Activated T-helper 17 cell treated with anti-CD3 and anti-CD28 coated beads, Interleukin-2, amount 50 U/mL, for 72 hours (primary cell): ENCODE measurements at places on chromosomes 6 and 20. TPM values are rescaled to one million over a fixed set of nuclear protein-coding genes. Genes with fewer than 3 reads are reported as not detected.

GRCh38 chr20:10078403-10078802 lies 43.6 kb downstream of the ANKEF1 start:
- no peak for ATAC-seq

DNA sequence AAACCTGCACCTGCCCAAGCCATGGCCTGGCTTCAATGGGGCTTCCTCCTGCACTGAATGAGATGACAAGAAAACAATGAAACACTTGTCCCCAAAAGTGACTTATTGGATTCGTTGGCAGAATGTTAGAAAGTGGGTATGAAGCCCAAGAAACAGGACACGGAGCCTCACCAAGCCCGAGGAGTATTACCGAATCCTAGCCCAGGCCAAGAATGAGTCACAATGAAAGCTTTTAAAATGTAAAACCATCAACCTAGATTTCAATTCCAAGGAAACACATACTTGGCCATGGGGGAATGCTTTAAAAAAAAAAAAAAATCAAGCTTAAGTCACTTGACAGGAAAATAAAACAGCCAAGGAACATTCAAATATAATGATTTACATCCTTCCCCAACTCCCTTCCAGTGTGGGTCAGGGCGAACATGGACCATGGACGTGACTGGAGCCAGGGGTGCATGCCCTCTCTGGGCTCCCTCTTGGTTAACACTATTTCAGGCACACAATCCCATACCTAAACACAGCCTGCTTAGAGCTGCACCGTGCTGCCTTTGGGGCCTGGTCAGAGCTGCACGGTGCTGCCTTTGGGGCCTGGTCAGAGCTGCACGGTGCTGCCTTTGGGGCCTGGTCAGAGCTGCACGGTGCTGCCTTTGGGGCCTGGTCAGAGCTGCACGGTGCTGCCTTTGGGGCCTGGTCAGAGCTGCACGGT lies 3.1 kb upstream of the STX16 start:
- ATAC-seq, result no peak

DNA sequence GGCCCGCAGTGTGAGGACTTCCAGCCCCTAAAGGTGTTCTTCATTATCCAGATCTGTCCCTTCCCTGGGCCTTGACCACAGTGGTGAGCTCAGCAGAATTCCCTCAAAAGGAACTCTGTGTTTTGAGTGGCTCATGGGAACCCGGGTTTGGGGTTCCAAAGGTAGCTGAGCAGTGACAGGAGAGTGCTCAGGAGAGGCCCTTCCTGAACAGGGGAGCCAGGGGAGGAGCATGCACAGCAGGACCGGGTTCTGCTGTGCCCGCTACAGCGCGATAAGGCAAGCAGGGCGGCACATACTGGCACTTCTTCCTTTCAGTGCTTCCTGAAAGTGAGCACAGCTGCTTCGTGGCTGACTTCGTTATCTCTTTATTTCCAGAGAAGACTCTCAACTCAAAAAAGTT lies 88.3 kb downstream of the SSR1 start:
- no peak for ATAC-seq

DNA sequence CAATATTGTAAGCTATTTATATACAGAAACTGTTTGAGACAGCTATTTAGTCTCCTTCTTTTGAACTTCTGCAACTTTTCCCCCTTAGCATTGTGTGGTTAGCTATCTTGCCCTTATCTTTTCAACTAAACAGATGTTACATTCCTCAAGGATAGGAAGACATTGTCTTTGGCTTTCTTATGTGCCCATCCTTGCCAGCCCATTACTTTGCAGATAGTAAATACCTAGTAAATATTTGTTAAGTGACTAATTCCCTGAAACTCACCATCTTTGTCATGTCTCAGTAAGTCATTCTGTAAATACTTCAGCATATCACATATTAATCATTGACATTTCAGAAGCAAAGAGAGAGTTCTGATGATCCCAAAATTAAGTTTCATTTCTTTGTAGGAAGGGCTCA lies 69.1 kb upstream of the FLRT3 start:
- no peak for ATAC-seq

Gene ENPP3
- 0.45 TPM for total RNA-seq

DNA sequence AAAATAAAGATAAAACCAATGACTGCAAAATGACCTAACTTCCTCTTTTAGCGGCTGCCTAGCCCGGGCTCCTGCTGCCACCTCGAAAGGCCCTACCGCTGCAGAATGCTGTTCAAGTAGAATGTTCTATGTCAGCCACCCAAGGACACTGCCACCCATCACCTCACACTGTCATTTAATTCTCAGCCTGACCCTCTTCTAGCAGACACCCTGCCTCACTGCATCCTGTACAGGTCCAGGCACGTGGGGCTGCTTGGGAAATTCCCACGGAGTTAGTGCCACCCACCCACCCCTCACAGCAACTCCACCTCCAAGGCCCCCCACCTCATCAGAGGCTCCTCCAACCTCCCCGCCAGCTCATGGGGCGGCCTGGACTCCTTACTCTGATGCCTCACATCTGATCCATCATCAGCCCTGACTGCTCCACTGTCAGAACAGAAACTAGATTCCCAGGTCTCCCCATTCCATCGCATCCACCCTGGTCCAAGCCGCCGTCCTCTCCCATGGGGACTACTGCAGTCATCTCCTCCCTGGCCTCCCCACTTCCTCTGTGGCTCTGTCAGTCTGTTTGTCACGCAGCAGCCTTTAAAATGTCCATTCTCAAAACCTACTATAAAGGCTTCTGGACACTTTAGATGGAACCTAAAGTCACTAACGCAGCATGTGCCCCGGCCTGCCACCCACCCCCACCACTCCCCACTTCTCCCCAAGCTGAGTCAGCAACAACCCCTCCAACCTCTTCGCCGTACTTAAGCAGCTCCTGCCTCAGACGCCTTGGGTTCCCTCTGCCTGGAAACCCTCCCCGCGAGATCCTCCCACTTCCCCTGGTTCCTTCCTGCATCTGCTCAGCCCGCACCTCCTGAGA lies 17.0 kb downstream of the NFATC2 start:
- peak; percentile 5 for ATAC-seq

DNA sequence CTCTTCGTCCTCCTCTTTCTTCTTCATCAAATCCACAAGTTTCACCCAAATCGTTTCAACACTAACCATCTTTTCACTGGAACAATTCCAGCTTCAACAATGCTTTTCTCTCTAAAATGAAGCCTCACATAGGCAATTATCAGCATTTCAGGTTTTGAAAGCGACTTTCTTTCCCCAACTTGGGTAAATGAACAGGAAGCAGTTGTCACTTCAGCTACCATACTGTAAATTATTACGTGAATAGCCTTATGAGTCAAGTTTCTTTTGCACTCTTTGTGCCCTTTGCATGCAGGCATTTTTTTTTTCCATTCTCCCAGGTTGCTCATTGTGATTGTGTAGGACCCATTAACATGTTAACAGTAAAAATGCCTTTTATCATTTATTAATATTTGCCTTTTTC lies 121.7 kb upstream of the BTBD3 start:
- ATAC-seq, result no peak

DNA sequence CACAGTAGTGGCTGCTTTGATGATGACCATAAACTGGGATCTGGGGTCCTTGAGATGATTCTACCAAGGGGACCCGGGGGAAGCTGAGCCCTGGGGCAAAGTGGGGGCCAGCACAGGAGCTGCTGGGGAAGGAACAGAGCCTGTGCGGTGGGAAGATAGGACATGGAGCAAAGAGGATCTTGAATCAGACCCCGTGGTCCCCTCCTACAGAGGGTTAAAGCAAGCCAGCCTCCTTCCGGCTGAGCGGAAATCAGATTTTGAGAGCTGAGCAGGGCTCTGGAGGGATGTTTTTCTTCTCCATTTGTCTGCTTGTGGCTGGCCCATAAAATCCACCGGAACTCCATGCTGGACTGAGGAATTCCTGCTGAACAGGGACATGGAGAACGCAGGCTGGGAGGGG lies 10.1 kb upstream of the TCF15 start:
- no peak for ATAC-seq

- peak; percentile 61 for ATAC-seq
Measured at GRCh38 chr6:140572129-140572528, 1197.7 kb upstream of the CITED2 start.

DNA sequence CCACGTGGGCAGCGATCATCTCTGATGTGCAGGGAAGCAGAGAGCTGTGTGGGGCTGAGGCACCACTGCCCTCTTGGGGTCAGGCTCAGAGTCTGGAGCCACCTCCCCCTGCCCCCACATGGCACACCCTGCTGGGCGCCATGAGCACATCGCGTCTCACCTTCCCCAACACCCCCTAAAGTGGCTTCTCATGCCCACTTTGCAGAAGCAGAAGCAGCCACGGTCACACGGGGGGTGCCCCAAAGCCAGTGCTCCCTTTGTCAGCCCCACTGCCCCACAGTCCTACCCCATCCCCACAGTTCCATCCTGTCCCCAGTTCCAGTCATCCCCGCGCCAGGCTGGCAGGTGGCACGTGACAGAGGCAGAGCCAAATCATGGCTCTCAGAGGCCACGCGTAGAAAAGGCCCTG lies 19.5 kb downstream of the SDCBP2 start:
- no peak for ATAC-seq

Gene BMP6
- total RNA-seq, result 0.21 TPM

DNA sequence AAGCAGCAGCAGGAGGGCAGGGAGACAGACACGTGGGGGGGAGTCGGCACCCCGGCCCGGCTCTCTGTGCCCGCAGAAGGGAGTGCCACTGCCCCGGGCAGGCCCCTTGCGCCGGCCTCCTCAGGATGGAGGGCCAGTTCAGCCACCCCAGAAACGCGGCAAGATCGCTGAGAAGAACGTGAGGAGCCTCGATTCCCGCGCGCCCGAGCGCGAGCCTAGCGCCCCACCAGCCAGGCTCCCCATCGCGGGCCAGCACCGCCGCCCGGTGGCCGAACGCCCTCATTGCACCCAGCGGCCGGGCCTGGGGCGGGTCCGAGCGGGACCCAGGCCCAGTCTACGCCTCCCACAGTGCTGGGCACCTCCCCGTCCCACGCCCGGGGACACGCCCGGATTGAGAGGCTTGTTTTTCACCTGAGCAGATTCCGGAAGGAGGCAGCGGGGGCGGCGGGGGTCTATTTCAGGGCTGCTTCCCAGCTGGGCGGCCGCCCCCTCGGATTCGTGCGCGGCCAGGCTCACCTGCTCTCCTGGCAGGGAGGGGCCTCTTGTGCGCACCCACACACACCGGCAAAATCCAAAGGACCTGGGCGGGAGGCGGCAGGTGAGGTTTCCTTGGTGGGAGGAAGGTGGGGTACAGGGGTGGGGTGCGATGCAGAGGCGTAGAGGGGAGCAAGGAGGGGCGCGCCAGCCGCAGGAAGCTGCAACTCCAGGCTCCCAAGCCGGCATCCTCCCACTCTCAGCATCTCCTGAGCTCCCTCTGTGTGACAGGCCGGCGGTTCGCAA lies 9.0 kb upstream of the GRM4 start:
- ATAC-seq, result peak; percentile 85

DNA sequence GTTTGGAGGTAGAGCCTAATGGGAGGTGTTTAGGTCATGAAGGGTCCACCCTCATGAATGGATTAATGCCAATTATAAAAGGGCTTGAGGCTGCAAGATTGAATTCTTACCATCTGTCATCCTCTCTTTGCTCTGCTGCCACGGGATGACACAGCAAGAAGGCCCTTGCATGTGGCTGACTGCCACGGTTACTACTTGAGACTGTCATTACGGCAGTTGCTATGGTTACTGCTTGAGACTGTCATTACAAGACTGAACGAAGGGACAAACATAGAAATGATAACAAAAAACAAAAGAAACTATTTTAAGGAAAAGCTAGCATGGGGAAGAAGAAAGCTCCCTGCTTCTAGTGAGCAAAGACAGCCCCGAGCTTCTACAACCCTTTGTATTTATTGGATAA lies 715.0 kb downstream of the TFAP2A start:
- ATAC-seq, result no peak

Gene CST1
- total RNA-seq, result not detected

Gene ABT1
- 30.0 TPM for total RNA-seq

DNA sequence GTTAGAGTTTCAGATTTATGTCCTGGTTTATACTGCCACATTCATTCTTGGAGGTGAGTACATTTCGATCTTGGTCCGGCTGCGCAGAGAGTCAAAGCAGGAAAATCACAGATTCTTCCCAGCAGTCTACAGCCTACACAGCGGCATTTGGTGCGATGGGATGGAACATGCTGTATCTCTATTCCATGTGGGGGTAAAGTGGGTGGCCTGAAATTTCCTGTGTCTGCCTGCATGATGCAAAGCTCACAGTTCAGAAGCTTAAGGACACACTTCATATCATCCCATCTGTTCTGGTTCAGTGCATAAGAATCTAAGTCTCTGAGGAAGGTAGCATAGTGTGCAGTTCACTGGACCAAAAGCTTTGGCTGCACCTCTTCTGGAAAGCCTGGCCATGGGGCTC lies at the start of gene DEFB127:
TSS of gene DEFB127 (plus strand) at position 301 of the 400 bp plus-strand sequence. CDS start at position 392, 91 bp downstream.
- no peak for ATAC-seq

Gene COL19A1
- 0.48 TPM for total RNA-seq

GRCh38 chr6:7542065-7542873 lies 798 bp downstream of the DSP start:
- ATAC-seq, result no peak

Gene OR2H1
- not detected for total RNA-seq

Gene RAET1E
- 4.9 TPM for total RNA-seq

Gene MAP1LC3A
- total RNA-seq, result 4.5 TPM

DNA sequence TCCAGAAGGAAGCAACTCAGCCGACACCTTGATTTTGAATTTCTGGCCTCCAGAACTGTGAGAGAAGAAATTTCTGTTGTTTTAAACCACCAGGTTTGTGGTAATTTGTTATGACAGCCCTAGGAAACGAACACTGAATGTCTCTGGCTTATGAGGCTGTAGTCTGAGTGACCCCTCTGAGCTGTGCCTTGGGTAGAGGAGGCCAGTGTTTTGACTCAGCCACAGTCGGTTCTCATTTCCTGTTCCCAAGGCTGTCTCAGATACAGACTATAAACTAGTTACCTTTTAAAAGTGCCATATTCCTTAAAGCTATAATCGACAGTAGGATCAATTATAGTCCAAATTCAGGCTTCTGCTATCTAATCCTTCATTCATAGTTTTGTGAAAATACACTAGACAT lies 391.2 kb upstream of the MAP3K7 start:
- no peak for ATAC-seq

DNA sequence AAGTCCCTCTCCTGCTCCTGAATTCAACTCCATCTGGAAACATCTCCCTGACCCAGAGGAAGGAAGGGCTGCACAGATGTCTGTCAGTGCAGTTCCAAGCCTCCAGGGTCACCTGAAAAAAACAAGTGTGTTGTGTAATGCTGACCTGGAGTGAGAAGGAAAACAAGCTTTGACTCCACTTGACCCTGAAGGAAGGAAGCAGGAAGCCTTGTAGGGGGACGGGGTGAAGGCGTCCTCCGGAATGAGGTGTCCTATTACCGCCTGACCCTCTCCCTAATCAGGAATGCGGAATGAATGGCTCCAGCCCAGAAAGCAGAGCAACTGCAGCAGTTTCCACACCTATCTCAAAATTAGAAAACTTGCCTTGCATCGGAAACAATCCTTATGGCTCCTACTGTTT lies 13.9 kb upstream of the ADGRF5 start:
- no peak for ATAC-seq

GRCh38 chr6:37704066-37704465 lies 6.4 kb upstream of the MDGA1 start:
- no peak for ATAC-seq

Gene E2F1
- total RNA-seq, result 40.2 TPM

DNA sequence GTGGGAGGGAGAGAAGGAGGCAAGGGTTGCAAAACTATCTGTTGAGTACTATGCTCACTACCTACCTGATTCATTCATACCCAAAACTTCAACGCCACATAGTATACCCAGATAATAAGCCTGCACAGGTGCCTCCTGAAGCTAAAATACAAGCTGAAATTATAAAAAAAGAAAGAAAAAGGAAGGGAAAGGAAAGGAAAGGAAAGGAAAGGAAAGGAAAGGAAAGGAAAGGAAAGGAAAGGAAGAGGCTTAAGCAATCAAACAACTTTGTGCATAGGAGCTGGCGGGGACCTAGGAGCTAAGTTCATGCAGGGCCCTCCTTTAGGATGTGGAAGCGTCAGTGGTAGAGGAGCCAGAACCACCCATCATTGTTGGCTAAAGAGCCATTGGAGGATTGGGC lies 108.9 kb upstream of the SYNDIG1 start:
- no peak for ATAC-seq
